ENCODE measurements at places on chromosomes 12 and 14. TPM values are rescaled to one million over a fixed set of nuclear protein-coding genes. Genes with fewer than 3 reads are reported as not detected.

GRCh38 chr14:102079700-102079979 is 7.2 kb downstream of the HSP90AA1 start:
- DNase-seq = no peak

DNA sequence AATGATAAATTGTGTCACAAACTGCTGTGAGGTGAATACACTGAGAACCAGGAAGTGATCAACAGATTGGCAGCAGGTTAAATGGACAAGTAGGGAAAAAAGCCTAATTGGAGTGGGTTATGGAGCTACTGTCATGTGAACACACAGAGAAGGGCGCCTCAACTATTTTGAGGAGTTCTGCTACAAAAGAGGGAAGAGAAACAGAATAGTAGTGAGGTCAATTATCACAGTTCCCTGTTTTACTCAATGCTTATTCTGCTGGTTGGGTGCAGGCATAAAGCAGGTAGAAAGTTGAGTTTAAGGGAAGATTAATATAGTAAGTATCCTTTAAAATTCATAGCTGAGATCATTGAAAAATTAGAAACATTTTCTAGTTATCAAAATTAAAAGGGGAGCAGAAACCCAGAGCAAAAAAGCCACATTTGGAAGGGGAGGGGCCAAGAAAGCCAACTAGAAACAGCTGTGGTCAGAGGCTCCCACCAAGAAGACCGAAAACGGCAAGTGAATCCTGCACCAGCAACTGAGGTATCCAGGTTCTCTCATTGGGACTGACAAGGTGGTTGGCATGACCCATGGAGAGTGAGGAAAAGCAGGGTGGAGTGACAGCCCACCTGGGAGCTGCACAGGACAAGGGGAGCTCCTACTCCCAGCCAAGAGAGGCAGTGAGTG is 105.7 kb downstream of the ZC3H14 start:
- DNase-seq = no peak

GRCh38 chr12:28132398-28132797 is 57.9 kb upstream of the CCDC91 start:
- DNase-seq = no peak

GRCh38 chr12:111100003-111100402 is 179.6 kb upstream of the MYL2 start:
- DNase-seq = no peak

The ASIC1 gene
- total RNA-seq = 1.9 TPM

- DNase-seq = no peak
Observed at GRCh38 chr14:66920196-66920595, 269.0 kb upstream of the GARIN2 start.

All from left colon (tissue), 2 donors.